ENCODE measurements at places on chromosomes 5 and 9. TPM values are rescaled to one million over a fixed set of nuclear protein-coding genes. Genes with fewer than 3 reads are reported as not detected.
A peak's percentile ranks its signal among the peaks of the same experiment; 100 is the strongest.

The EIF4E1B gene
- total RNA-seq: not detected

DNA sequence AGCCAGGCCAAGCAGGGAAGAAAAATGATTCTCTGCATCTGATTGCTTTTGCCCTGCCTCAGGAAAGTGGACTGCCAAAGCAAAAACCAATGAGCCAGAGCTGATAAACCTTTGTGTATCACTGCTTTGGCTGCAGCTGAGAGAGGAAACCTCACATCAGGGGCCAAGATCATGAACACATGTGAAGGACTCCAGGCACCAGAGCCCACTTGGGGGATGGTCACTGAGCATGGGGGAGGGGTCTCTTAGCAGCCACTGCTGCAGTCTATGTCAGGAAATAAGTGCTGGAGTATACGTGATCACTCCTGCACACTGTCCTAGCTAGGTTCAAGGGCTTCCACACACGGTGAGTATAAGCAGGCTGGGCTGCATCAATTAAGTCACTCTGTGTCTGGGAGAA, 229.9 kb downstream of the SPOCK1 start:
- no peak overlapping the region for H3K4me3 ChIP-seq
- no peaks in the 10 kb centered on the region for H3K36me3 ChIP-seq
- peak overlapping the region; percentile 61 for H3K27ac ChIP-seq
- peaks cover 3% of the 10 kb centered on the region for H3K4me1 ChIP-seq

GRCh38 chr5:148950892-148951291, 112.0 kb downstream of the SH3TC2 start:
- H3K4me1 ChIP-seq: peaks cover 4% of the 10 kb centered on the region
- H3K27me3 ChIP-seq: no peaks in the 10 kb centered on the region
- H3K27ac ChIP-seq: no peak overlapping the region
- no peaks in the 10 kb centered on the region for H3K36me3 ChIP-seq
- no peak for DNase-seq

- no peaks in the 10 kb centered on the region for H3K27me3 ChIP-seq
- H3K27ac ChIP-seq: no peak overlapping the region
- H3K36me3 ChIP-seq: no peaks in the 10 kb centered on the region
- no peaks in the 10 kb centered on the region for H3K4me1 ChIP-seq
- H3K4me3 ChIP-seq: no peak overlapping the region
These were observed 125.3 kb downstream of the TRIM32 start for GRCh38 chr9:116812231-116813030.

Measured in prostate gland (tissue), 2 donors.